ENCODE measurements at places on chromosomes 12 and 14.

DNA sequence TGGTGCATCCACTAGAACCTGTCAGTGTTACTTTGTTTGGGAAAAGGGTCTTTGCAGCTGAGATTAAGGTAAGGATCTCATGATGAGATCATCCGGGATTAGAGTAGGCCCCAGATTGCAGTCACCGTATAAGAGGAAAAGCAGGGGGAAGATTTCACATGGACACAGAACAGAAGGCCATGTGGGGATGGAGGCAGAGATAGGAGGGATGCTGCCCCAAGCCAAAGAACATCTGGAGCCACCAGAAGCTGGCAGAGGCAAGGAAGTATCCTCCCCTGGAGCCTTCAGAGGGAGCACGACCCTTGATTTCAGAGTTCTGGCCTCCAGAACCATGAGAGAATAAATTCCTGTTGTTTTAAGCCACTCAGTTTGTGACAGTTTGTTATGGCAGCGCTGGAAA, 39.6 kb downstream of the CMKLR1 start:
- DNase-seq, result no peak

GRCh38 chr12:11739980-11740577, 90.6 kb downstream of the ETV6 start:
- DNase-seq, result no peak

- no peak for DNase-seq
Measured at GRCh38 chr14:22547948-22548750, 40.9 kb downstream of the DAD1 start.

- DNase-seq, result no peak
Measured at GRCh38 chr12:129927316-129927900, 23.6 kb upstream of the TMEM132D start.

GRCh38 chr12:26724309-26724702, 108.7 kb downstream of the ITPR2 start:
- DNase-seq, result no peak

DNA sequence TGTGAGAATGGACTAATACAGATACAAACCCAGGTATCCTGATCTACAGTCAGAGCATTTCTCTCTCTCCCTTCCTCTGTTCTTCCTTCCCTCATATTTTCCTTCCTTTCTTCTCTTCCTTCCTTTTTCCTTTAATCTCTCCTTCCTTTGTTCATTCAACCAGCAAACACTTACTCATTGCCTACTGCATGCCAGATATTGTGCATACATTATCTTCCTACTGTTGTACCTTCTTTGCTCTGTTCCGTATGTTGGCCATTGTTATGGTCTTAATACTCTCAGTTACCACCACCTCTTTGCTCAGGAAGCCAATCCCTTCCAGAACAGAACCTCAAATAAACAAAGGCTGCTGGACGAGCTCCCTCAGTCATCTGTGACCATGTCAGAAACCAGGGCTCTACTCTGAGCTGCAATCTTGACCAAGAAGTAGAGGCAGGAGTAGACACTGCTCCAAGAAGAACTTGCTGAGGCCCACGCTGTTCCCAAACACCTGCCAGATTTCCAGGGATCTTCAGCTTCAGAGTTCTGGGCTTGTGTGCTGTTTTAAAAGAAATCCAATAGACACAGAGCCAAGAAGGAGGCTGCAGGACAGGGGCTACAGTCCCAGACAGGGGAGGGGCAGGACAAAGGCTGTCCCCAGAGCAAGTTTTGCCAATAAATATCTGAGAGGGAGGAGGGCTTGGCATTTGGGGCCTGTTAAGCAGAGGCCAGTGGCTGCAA, 526.7 kb upstream of the TBX3 start:
- no peak for DNase-seq

- no peak for DNase-seq
Measured at GRCh38 chr12:52045794-52046199, 5.4 kb upstream of the NR4A1 start.

GRCh38 chr14:41062826-41063225, 543.9 kb upstream of the LRFN5 start:
- DNase-seq, result no peak

GRCh38 chr14:39558525-39558924, 126.3 kb upstream of the FBXO33 start:
- no peak for DNase-seq

- no peak for DNase-seq
Measured at GRCh38 chr12:89781946-89782550, 73.4 kb upstream of the ATP2B1 start.

GRCh38 chr12:103498990-103499389, 3.2 kb upstream of the C12orf42 start:
- DNase-seq, result no peak

DNA sequence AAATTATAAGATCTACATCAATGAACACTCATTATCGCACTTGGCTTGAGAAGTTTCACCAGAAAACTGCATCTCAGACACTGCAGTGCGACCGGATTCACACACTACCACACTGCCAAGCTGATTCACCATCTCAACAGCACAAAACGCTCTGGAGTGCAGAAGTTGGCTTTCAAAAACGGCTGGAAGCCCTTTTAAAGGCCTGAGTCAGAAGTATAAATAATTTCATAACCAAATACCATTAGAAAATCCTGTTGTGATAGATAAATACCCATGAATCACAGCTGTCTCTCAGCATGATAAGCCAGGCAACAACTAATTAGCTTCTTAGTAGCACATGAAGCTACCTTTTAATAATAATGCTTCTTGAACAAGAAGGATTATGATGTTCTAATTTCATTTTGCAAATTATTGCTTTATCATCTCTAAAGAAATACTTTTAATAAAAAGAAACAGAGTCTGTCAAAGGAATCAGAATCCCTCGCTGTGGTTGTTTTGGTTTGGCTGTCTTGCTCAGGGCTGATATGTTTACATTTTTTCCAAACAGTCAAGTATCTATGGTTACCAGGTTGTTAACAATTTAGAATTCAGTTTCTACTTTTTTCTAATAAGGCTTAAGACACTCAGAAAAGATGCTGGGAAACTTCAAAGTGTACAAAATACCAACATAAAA, 51.2 kb downstream of the SLC2A13 start:
- DNase-seq, result no peak

DNA sequence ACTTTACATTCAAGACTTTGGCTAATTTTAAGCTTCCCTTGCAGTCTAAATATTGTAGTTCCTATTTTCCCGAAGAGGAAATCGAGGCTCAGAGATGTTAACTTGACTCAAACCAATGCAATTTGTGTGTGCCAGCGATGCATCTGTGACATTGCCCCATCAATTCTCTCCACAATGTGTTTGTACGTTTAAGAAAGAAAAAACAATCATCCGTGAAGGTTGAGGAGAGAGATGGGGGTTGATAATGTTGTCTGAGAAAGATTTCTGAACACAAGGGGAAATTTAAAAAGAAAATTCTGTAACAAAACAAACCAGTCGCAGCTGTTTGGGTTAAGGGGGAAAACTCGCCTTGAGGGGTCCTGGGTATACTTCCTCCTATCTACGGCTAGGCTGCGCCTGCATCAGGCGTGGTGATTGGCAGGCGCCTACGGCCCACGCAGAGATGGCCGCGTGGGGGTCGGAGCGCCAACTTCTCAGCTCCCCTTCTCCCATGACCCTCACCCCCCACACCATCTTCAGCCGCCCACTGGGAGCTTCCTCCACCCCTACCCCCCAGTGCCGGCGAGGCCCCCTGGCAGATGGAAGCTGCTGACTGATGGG, 12.3 kb downstream of the SIX1 start:
- DNase-seq, result no peak

DNA sequence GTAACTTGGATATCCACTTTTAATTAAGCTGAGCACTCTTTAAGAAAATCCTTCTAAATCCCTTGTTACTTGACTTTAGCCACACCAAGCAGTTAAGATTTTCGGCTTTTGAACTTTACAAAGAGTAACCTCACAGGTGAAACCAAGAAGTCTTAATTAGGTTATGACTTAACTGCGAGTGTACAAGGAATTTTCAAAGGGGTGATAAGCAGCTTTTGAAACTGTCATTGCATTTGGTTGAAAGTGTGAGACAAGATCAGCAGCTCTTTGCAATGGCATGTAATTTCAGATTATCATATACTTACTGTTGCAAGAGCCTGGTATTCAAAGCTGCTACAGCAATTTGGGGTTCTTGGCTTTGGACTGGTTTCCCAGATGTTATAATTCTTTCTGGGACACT, 137.5 kb downstream of the TMEM117 start:
- DNase-seq, result no peak

DNA sequence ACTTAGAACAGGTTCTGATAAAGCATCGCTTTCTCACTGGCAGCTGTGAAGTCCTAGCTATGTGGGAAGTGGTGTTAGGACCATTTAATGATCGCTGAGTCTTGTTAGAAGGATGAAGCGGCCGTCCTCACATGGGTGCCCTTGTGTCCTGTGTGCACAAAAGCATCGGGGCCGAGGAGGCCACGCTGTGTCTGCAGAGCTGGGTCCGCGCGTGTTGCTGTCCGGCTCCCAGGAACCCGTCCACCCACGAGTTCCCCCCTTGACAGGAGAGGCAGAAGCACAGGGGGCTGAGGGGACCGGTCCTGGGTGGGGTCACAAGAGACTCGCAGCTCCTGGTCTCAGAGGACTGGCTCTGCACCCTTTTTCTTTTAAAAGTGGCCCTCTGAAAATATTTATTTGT, 90.4 kb downstream of the ADGRD1 start:
- no peak for DNase-seq

DNA sequence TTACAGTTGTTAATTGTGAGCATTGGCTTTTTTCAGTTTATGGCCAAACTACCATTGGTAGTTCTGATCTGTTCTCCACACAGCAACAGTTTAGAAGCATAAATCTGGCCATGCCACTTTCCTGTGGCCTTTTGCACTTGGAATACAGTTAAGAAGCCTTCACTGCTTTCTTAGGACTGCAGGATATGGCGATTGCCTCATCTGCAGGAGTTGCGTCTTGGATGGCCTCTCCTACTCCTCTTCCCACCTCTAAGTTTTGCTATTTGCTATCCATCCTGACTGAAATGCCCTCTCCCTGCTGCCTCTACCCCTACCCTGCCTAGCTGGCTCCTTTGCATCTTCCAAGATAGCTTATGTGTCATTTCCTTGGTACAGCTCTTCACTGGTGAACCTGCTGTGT, 12.8 kb upstream of the BMAL2 start:
- no peak for DNase-seq

- peak; percentile 93 for DNase-seq
Measured at GRCh38 chr14:105335735-105336476, 21.4 kb downstream of the PACS2 start.

GRCh38 chr14:98370352-98370751, 901.6 kb downstream of the BCL11B start:
- DNase-seq, result no peak

GRCh38 chr14:105410642-105411016, 9.0 kb upstream of the MTA1 start:
- no peak for DNase-seq

DNA sequence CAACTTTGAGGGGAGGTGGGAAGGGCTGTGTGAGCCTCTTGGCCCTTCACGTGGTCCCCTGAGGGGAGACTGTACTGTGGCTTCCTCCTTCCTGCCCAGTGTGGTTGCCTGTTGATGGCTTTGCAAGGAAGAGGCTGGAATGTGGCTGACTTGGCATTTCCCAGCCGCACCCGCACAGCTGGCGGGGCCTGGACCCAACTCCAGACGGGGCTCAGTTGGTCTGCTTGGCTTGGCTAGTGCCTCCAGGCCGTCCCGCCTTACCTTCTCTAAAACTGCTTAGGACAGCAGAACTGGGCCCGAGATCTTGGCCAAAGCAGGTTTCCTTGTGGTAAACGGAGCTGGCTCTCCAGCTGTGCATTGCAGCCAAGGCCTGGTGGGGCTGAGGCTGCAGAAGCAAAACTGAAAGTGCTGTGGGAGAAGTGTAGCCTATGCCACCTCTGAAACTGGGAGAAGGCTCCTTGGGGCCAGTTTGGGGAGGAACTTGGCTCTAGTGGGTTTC, 139.5 kb downstream of the SMOC1 start:
- DNase-seq, result no peak

DNA sequence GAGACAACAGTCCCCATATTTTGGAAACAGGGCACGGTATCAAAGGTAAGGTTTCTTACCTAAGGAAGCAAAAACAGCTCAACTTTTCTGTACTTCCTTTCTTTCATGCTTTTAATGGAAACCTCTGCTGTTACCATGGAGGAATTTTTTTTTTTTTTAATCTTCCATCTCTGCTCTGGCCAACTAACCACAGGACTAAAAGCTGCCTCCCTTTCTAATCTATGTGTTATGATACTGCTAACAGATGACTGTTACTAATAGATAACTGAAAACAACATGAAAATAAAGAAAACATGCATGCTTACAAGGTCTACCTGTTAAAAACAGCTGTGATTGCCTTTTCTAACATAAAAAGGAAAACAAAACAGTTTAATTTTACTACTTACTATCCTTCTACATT, 168.4 kb downstream of the SOX5 start:
- DNase-seq, result no peak

- no peak for DNase-seq
Measured at GRCh38 chr14:60313093-60313492, 64.1 kb downstream of the PPM1A start.

- DNase-seq, result no peak
Measured at GRCh38 chr12:64813723-64814122, 10.7 kb upstream of the TBC1D30 start.

GRCh38 chr12:1339618-1340319, 254.6 kb downstream of the FBXL14 start:
- DNase-seq, result peak; percentile 58

DNA sequence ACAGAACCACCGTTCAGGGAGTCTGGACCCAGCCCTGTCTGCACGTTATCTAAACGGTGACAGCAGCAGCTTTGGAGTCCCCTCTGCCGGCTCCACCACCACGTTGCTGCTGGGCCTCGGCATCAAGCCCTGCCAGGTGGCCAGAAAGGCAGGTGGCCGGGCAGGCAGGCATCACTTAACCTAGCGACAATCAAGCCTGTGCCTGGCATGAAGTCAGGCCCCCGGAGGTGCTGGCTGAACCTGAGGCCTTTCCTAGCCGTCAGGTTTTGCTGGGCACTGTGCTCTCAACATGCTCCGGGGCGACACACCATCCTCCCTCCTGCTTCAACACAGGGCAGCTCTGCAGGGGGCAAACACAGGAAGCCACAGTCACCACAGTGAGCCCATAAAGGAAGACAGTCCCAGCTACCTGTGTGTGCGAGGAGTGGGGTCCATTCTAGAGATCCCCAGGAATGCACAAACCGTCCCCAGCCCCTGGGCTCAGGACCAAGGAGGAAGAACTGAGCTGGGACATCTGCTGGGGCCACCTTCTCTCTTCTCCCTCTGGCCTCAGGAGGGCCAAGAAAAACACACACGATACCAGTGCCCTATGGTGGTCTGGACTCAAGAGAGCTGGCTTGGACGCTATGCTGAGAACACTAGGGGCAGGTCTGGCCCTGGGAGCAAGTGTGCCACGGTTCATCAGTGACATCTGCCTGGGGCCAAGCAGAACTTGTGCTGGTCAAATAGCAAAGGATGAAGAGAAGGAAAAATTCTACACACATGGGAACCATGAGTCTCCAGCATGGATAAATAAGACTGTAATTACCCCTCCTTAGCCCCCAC, 44.7 kb downstream of the CCDC88C start:
- DNase-seq, result peak; percentile 64

Data from NCI-H1694 treated with DMSO at 0.1 percent for 48 hours (cell line).